AG08395 (cell line): ENCODE measurements at places on chromosomes 5 and 9.

DNA sequence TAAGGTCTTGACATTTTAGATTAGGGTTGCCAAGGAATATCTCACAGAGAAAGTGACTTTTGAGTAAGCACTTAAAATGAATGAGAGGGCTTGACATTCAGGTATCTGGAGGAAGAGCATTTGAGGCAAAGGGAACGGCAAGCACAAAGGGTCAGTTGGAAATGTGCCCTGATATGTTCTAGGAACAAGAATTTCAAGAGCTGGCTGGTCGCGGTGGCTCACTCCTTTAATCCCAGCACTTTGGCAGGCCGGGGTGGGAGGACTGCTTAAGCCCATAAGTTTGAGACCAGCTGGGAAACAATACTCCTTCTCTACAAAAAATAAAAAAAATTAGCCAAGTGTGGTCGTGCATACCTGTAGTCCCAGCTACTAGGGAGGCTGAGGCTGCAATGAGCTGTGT, 16.5 kb downstream of the KIAA1958 start:
- DNase-seq = no peak

GRCh38 chr5:153831973-153832372, 206.7 kb downstream of the FAM114A2 start:
- DNase-seq = peak; percentile 21

- DNase-seq = no peak
Measured at GRCh38 chr5:133420440-133421301, 191.7 kb downstream of the FSTL4 start.

GRCh38 chr5:150238646-150239045, 48.8 kb downstream of the SLC6A7 start:
- no peak for DNase-seq

DNA sequence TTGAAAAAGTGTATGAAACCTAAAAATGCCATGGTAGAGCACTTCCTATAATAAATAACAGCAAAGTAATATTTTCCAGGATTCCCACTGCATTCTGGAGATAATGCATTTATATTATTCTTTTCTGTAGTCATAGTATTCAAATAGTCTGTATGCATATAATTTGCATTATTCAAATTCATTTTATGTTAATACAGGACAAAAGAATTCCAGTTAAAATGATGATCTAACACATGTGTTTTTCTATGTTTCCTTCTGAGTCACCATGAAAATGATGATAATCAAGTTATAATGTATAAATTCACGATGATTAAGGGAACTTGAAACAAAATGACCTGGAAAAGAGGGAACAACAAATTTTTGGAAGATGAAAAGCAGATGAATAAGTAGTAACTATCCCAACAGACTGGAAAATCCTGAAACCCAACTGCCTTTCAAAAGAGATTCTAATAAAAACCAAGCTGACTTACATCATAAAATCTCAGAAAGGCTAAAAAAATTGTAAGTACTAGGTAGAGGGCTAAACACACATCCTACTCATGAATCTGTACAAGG, 358.6 kb upstream of the PAPPA start:
- DNase-seq = no peak

- DNase-seq = no peak
Measured at GRCh38 chr5:92909602-92909962, 671.4 kb downstream of the NR2F1-AS1 start.

DNA sequence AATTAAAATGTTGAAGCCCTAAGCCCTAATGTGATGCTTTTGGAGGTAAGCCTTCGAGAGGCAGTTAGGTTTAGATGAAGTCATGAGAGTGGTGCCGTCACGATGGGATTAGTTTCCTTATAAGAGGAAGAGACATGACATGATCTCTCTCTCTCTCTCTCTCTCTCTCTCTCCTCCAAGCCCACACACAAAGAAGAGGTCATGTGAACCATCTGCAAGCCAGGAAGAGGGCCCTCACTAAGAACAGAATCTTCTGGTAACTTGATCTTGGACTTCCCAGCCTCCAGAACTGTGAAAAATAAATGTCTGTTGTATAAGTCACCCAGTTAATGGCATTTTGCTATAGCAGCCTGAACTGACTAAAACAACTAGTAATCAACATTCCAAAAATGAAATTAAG, 175.5 kb downstream of the GNA14 start:
- DNase-seq = no peak

- peak; percentile 36 for DNase-seq
Measured at GRCh38 chr5:110625376-110625999, 101.0 kb downstream of the TMEM232 start.
